Dermis microvascular lymphatic vessel endothelial cell (primary cell): ENCODE measurements at places on chromosomes 13 and 19. TPM values are rescaled to one million over a fixed set of nuclear protein-coding genes. Genes with fewer than 3 reads are reported as not detected.

The OR7A5 gene
- not detected in 2 replicates for total RNA-seq

The ADAMTSL5 gene
- not detected in 2 replicates for total RNA-seq

The ZFR2 gene
- total RNA-seq, result 0.13 TPM in 1 of 2 replicates, not detected in the other

The GNG14 gene
- not detected in 2 replicates for total RNA-seq

The RDH8 gene
- total RNA-seq, result not detected in 2 replicates

The TSKS gene
- not detected in 2 replicates for total RNA-seq

The FAM187B gene
- not detected in 2 replicates for total RNA-seq

The PTPRS gene
- total RNA-seq, result 20.5 and 81.2 TPM in 2 replicates

The CD70 gene
- total RNA-seq, result not detected in 2 replicates

The NLRP11 gene
- under 0.01 TPM in 2 replicates for total RNA-seq

The AP1M2 gene
- total RNA-seq, result not detected in 2 replicates

The ZNF506 gene
- 5.5 and 9.7 TPM in 2 replicates for total RNA-seq

The MUC16 gene
- not detected in 2 replicates for total RNA-seq

The REEP6 gene
- 0.26 and 0.51 TPM in 2 replicates for total RNA-seq

The FOXO1 gene
- total RNA-seq, result 16.2 and 30.2 TPM in 2 replicates

The ZNF541 gene
- total RNA-seq, result 0.39 and 0.63 TPM in 2 replicates

The NTN5 gene
- total RNA-seq, result under 0.01 TPM in 1 of 2 replicates, not detected in the other

The C19orf47 gene
- total RNA-seq, result 4.4 and 8.0 TPM in 2 replicates

The SLC10A2 gene
- total RNA-seq, result not detected in 2 replicates

The ZNF730 gene
- 1.3 and 1.7 TPM in 2 replicates for total RNA-seq

The KLK15 gene
- not detected in 2 replicates for total RNA-seq

The SLC6A16 gene
- total RNA-seq, result 0.26 and 0.51 TPM in 2 replicates

The UBE2M gene
- 60.4 and 80.1 TPM in 2 replicates for total RNA-seq

The CBY2 gene
- not detected in 2 replicates for total RNA-seq

The FUT6 gene
- not detected in 2 replicates for total RNA-seq

The ZNF709 gene
- total RNA-seq, result 3.1 and 3.5 TPM in 2 replicates

The NOVA2 gene
- total RNA-seq, result 5.1 and 7.8 TPM in 2 replicates

The PSG5 gene
- total RNA-seq, result not detected in 2 replicates

The CLEC17A gene
- not detected in 2 replicates for total RNA-seq

The DLL3 gene
- 0.25 and 0.39 TPM in 2 replicates for total RNA-seq

The PSPN gene
- total RNA-seq, result 0.64 and 1.0 TPM in 2 replicates

The USP12 gene
- total RNA-seq, result 19.3 and 24.0 TPM in 2 replicates

The EFNB2 gene
- total RNA-seq, result 64.9 and 67.3 TPM in 2 replicates

The UNC13A gene
- total RNA-seq, result 0.13 TPM in 2 replicates

The MCEMP1 gene
- not detected in 2 replicates for total RNA-seq

The B3GNT8 gene
- total RNA-seq, result 1.9 and 2.9 TPM in 2 replicates

The ZNF154 gene
- 0.13 and 0.63 TPM in 2 replicates for total RNA-seq

The ERICH4 gene
- total RNA-seq, result not detected in 2 replicates

The RETN gene
- total RNA-seq, result not detected in 2 replicates

The ZNF560 gene
- total RNA-seq, result under 0.01 TPM in 2 replicates

The NLRP4 gene
- not detected in 2 replicates for total RNA-seq

The RGL3 gene
- total RNA-seq, result 0.63 and 0.64 TPM in 2 replicates
